ENCODE measurements at places on chromosomes 2 and 18.

DNA sequence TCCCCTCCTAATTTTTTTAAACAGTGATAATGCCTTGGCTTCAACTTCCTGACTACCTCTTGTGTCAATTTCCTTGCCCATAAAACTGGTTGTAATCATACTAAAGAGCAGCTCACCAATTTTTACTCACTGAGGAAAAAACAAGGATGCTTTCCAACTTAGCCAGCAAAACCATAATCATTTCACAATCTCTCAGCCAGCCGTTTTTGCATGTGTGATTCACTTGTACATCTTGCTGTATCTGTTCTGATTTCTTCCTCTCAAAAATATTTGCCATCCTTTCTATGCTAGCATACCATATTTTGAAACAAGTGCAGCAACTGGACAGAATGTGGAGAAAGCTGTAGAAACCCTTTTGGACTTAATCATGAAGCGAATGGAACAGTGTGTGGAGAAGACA, 60.7 kb downstream of the RAB27B start:
- no peak for DNase-seq

- DNase-seq, result no peak
Observed at GRCh38 chr2:24477229-24477628, 13.8 kb upstream of the NCOA1 start.

DNA sequence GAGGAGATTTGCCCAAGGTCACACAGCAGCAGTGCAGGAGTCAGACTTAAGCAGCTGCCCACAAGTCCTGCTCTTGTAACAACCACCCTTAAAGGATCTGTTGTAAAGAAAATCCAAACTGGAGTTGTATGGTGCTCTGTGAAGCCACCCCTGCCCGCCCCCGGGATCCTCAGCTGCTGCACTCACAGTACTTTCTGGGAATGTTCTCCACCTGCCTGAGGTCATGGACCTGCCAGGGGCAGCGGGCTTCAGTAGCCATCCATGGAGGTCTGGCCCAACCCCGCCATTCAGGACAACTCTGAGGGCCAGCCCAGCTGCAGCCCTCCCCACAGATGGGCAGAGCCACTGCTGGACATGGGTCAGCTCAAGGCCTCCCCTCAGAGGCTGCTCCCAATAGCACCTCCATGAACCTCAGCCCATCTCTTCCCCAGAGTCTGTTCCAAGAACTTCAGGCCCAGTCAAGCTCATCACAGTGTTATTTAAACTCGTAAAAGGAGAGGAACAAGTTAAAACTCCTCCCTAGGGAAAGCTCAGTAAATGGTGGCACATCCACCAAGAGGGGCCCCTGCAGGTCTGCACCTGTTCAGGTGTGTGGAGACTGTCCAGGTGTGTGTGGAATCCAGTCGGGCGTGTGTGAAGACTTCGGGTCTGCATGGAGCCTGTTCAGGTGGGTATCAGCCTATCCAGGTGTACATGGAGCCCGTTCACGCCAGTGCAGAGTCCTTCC, 39.4 kb upstream of the GPC1 start:
- no peak for DNase-seq

GRCh38 chr2:216619411-216620393, 13.5 kb upstream of the IGFBP2 start:
- DNase-seq, result no peak

- DNase-seq, result no peak
Observed at GRCh38 chr2:195687320-195688086, 30.5 kb downstream of the SLC39A10 start.

DNA sequence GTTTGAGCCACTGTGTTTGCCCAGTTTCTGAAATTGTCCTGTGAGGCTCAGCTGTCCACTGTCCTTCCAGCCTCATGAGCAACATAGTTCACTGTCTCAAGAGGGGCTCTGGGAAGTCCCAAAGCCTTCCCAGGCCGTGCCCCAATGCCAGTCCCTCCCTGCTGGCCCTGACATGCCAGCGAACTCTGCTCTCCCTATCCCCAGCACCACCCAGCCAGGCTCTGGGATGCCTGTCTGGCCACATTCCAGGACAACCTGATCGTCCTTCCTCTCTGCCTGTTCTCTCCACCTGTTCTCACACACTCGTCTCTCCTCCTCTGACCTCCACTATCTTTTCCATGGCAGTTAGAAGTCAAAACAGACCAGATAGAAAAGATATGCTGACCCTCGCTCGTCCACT, 278.0 kb upstream of the ID2 start:
- no peak for DNase-seq

GRCh38 chr2:49840428-49840975, 686.2 kb upstream of the FSHR start:
- no peak for DNase-seq

DNA sequence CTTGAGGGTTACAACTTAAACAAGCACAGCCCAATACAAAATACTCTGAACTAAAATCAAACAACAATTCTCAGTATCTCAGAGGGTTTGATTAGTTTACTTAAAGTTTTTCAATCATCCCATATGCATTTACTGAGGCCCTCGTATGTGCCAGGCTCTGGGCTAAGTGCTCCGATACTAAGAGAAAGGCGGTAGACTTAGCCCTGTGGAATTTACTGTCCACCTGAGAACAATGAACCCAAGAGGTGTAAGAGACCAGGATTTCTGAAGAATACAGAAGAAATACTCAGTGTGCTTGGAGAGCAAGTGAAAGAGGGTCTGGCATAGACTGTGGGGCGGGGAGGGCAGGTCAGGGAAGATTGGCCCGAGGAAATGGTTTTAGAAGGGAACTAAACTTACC, 25.1 kb upstream of the SCYGR1 start:
- no peak for DNase-seq
